ENCODE measurements at places on chromosomes 16 and 17.

DNA sequence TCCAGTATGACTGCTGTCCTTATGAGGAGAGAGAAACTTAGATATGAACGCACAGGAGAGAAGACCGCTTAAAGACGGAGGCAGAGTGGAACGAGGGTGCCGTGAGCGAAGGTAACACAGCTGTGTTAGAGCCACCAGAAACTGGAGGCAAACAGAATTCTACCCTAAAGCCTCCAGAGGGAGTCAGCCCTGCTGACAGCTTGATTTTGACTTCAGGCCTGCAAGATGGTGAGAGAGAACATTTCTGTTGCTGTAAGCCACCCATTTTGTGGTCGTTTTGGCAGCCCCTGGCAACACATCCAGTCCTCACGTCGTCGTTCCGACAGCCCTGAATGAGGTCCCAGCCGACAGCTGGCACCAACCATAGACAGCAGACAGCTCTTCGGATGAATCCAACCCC lies 2.8 kb upstream of the SPATA2L start:
- DNase-seq = no peak

DNA sequence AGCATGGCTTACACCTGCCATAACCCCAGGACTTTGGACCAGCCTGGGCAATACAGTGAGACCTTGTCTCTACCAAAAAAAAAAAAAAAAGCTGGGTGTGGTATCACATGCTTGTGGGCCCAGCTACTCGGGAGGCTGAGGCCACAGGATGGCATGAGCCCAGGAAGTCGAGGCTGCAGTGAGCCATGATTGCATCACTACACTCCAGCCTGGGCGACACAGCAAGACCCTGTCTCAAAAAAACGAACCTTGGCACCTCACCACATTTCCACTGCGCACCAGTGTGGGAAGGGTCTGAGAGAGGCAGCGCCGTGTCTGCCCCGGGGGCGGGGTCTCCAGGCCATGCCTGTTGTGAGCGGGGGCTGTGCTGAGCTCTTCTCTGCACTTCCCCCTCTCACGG lies 6.3 kb downstream of the ACSF3 start:
- DNase-seq = no peak

DNA sequence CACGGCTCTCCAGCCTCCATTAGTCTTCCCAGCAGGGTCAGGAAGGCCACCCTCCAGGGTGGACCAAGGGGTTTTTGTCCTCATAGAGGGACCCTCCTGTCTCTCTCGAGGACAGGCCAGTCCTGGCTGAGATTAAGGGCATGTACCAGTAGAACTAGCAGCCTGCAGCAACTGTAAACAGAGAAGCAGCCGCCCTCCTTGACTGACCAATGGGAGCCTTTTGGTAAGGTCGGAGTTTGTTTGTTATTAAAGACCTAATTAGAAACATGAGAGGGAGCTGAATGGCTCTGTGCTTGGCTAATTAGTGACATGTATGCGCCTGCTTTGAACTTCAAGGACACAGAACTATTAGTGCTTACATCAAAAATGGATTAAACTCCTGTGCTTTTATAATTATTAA lies 80.0 kb downstream of the CCDC182 start:
- DNase-seq = peak; percentile 68

- DNase-seq = no peak
Measured at GRCh38 chr16:88622866-88623265, 15.5 kb upstream of the IL17C start.

DNA sequence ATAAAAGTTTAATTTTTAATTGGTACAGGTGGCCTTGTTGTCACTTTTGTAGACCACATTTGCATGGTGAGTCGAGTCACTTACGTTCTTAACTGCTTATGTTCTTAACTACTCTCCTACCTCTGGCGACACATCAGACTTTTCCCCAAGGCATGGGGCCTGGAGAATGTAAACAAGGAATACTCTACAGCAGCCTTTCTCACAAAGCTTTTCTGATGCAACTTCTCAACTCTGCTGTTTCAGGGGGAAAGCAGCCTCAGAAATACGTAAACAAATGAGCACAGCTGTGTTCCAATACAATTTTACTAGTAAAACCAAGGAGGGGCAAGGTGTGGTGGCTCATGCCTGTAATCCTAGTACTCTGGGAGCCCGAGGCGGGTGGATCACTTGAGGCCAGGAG lies 6.9 kb downstream of the KARS1 start:
- DNase-seq = no peak

- DNase-seq = no peak
Measured at GRCh38 chr17:10116267-10116666, 82.1 kb downstream of the GAS7 start.

DNA sequence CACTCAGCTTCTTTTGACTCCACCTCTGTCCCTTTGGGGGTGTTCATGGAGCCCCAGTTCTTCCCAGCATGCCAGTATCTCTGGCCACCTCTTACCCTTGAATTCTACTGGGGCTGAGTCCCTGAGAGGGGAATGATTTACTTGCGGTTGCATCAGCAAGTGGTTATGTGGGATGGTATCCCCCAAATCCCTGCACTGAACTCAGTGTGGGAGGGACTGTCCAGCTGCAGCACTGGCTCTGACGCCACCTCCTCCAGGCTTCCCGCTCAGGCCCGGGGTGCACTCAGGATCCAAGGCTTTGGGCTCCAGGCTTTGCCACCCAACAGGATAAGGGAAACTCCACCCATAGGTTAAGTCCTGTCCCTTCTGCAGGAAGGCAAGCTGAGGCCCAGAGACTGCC lies 21.1 kb upstream of the BRD7 start:
- DNase-seq = no peak

DNA sequence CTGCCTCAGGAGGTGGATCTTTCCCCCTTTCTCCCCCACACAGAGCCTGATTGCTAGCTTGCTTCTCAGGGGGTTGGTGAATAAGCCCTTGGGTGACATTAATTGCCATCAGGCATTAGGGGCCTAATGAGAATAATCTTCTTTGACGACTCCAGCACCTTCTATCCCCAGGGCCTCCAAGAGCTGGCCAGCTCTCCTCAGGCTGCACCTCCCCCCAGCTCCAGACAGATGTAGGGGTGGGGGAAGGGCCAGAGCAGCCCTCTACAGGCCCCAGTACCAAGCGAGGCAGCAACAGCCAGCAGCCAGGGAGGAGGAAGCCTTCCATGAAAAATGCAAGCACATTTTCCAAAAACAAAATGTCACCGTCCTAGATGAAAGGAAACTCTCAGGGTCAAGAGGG lies 1.4 kb upstream of the TMEM132E start:
- DNase-seq = no peak

DNA sequence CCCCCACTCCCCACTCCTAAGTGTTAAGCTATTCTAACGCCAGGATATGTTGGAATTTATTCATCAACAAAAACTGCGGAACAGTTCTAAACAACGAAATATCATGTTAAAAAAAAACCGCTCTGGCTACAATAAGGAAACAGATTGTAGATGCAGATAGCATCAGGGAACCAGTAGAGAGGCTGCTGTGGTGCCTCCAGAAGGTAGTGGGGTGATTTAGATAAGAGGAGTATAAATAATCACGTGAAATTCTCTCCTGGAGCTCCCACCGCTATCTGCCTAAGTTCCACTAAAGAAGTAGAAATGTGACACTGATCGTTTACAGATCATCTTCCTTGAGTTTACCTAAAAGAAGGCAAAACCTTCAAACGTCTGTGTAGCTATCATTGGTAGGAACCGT lies 8.0 kb downstream of the AHSP start:
- no peak for DNase-seq

DNA sequence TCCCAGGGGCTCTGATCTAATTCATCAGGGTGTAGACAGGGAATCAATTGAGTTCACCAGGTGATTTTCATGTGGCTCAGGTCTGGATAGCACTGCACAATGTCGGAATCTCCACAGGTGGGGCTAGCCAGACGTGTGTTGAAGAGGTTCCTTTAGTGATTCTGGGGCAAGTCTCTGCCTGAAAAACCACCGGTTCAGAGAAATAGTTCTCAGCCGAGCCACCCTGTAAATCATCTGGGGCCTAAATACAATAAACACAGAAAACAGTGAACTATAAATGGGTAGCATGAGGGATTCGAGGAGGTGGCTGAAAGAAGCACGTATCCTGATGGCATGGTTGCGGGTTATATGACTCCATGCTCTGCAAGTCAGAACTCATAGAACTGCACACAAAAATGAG lies 21.3 kb downstream of the ASPA start:
- DNase-seq = no peak

GRCh38 chr16:56662357-56663354 lies 4.9 kb downstream of the MT1F start:
- no peak for DNase-seq

- no peak for DNase-seq
Measured at GRCh38 chr16:68259007-68259825, 5.1 kb upstream of the SLC7A6 start.

DNA sequence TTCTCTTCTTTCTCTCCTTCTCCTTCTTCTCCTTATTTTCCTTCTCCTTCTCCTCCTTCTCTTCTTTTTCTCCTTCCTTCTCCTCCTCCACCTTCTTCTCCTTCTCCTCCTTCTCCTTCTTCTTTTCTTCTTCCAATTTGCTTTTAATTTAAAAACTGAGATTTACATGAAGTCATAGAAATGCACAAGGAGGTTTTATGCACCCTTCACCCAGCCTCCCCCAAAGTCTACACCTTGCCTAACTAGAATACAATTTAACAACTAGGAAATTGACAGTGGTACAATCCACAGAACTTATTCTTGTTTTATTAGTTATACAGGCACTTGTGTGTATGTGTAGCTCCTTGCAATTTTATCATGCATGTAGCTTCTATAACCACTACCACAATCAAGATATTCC lies 826.7 kb downstream of the KCNJ2 start:
- DNase-seq = no peak
